ENCODE measurements at places on chromosomes 3 and 15.

- DNase-seq, result no peak
Observed at GRCh38 chr3:194062830-194063229, 73.1 kb upstream of the HES1 start.

DNA sequence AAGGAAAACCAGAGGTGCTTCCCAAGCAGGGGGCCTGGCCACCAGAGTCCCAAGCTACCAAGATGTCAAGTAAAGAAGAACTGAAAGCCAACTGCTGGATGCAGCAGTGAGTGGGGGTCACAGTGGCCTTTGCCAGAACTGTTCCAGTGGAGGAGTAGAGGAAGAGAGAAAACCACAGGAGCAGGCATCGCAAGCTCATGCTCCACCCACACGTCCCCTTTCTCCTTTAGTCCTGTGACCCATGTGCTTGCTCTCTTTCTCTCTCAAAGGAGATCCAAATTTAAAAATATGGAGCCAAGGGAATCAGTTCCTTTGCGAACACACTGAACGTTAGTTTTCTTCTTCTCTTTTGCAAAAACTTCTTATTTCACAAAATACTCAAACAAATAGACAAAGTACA is 12.4 kb upstream of the ABHD2 start:
- DNase-seq, result no peak

DNA sequence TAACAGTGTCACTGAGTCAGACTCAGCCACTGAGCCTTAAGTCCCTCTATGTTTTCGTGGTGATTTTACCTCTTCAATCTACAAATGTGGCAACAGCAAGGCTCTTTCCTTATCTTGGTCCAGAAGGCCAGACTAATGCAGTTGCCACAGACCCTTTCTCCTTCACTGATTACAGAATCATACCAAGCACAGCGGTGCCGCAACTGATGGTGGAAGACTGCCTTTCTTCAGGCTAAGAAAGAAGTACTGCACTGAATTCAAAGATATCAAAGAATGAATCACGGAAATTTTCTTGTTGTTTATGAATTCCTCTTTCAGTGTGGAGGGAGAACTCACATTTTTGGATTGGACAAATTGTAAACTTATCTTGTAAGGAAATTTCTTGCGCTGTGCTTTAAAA is 18.6 kb downstream of the DCP1A start:
- DNase-seq, result no peak

- DNase-seq, result no peak
Observed at GRCh38 chr3:147652651-147653366, 243.6 kb downstream of the ZIC1 start.

DNA sequence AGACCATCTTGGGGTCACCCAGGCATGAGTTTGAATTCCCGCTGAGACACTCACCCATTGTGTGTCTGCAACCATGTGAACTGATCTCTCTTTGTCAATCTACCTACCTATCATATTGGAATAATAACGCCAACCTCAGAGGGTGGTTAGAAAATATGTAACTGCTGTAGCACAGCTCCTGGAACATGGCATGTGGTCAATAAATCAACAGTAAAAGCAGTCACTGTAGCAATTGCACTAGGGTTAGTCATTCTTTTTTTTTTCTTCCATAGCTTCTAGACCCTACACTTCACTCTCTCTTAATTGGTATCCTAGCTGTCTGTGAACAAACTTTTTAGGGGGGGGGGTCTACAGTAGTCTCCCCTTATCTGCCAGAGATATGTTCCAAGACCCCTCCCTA is 64.2 kb upstream of the SLCO2A1 start:
- no peak for DNase-seq

GRCh38 chr3:38154033-38154494 is 11.3 kb upstream of the OXSR1 start:
- DNase-seq, result no peak

DNA sequence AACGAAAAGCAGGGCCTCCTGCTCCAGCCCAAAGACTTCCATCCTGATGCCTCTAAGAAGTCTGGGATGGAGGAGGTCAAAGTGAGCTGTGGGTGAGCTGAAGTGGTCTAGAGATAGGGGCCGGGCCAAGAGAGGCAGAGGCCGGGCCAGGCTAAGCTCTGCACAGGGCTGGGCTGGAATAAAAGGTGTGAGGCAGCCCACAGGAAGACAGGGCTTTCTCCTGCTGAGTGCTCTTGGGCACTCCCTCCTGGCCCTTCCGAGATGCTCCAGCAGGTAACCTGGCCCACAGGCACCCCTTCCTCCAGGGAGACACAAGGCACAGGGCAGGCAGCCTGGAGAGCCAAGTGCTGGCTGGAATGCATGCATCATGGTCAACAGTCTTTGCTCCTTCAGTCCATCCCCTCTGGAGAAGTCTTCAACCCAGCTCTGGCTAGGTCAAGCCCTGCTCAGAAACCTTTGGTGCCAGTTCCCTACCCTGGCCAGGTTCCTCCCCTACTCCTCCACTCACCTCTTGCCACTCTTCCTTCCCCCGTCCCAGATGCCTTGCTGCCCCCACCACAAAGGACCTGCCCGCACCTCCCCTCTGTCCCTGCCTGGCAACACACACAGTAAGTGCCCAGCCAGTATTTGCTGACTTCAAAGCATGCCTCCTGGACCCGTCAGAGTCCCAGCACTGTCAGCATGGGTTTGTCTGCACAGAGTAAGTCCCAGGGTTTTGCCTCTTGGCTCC is 93.6 kb downstream of the SEC22A start:
- no peak for DNase-seq

GRCh38 chr3:61449327-61450040 is 111.9 kb upstream of the PTPRG start:
- no peak for DNase-seq

GRCh38 chr15:94327356-94327936 is 96.1 kb downstream of the MCTP2 start:
- DNase-seq, result peak; percentile 22

DNA sequence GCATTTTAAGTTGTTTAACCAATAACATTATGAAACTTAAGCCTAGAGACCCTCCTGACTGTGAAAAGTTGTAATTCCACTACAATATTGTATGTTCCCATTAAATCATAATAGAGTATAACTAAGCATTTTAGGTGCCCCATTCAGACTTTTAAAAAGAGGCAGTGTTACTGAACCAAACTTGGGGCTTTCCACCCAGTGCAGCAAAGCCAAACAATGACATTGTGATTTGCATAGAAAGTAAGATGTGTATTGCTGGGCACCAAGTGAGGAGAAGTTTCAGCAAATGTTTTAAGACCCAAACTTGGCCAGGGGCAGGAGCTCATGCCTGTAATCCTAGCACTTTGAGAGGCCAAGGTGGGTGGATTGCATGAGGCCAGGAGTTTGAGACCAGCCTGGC is 706.2 kb downstream of the GRM7 start:
- DNase-seq, result no peak

GRCh38 chr3:60754617-60755016 is 496.6 kb downstream of the FHIT start:
- no peak for DNase-seq

GRCh38 chr3:115512565-115513415 is 110.5 kb upstream of the GAP43 start:
- peak; percentile 14 for DNase-seq

GRCh38 chr15:100301910-100302431 is 39.8 kb downstream of the ADAMTS17 start:
- DNase-seq, result no peak

DNA sequence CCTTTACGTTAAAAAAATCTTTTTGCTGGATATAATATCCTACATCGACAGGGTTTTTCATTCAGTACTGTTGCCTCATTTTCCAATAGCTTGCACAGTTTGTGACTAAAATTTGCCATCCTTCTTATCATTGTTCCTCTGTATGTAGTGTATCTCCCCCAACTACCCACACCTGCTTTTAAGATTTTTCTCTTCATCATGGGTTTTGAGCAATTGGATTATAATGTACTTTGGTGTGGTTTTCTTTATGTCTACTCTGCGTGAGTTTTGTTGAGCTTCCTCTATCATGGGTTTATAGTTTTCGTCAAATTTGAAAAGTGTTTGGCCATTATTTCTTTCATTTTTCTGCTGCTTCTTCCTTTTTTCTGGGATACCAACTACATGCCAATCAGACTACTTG is 39.6 kb upstream of the MEF2A start:
- DNase-seq, result no peak

DNA sequence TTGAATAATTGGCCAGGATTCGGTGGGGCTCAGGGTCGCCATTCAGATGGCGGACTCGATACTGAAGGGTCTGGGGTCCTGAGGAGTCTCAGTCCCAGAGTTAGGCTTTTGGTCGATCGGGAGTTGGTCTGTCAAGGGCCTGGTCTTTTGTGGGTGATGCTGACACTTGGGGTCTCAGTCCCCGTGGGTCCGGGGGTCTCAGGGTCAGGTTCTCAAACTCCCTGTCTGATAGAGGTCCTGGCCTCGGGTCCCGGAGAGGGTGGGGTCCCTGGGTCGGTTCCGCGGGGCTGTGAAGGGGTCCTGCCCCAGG is 467 bp downstream of the NCKIPSD start:
- DNase-seq, result no peak

- no peak for DNase-seq
Observed at GRCh38 chr3:67461667-67462142, 192.7 kb downstream of the SUCLG2 start.

DNA sequence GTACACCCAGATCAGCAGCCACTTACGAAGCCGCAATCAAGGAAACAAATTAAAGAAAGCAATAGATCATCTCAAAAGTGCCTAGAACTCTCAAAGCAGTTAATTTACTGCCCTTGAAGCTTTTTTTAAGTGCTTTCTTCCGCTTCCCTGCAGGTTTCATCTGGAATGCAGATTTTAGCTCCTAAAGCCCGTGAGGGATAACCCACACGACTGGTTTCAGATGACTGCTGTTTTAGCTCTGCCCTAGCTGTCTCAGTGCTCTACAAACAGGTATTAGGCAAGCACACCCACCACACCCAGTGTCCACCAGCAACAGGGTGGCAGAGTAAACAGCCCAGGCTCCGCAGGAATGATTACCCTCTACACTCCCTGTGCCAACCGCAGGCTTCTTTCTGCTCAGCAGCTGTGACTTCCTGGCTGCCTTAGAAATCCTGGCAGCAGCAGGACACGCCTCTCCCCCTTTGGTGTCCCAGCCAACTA is 126.0 kb downstream of the FMN1 start:
- DNase-seq, result no peak

GRCh38 chr15:76932135-76932966 is 802 bp downstream of the RCN2 start:
- no peak for DNase-seq
